A673 (cell line): ENCODE measurements at places on chromosomes 13 and 19. TPM values are rescaled to one million over a fixed set of nuclear protein-coding genes. Genes with fewer than 3 reads are reported as not detected.
A peak's percentile ranks its signal among the peaks of the same experiment; 100 is the strongest.

The FFAR2 gene
- not detected in 2 replicates for total RNA-seq

The PSG2 gene
- total RNA-seq: not detected in 2 replicates

DNA sequence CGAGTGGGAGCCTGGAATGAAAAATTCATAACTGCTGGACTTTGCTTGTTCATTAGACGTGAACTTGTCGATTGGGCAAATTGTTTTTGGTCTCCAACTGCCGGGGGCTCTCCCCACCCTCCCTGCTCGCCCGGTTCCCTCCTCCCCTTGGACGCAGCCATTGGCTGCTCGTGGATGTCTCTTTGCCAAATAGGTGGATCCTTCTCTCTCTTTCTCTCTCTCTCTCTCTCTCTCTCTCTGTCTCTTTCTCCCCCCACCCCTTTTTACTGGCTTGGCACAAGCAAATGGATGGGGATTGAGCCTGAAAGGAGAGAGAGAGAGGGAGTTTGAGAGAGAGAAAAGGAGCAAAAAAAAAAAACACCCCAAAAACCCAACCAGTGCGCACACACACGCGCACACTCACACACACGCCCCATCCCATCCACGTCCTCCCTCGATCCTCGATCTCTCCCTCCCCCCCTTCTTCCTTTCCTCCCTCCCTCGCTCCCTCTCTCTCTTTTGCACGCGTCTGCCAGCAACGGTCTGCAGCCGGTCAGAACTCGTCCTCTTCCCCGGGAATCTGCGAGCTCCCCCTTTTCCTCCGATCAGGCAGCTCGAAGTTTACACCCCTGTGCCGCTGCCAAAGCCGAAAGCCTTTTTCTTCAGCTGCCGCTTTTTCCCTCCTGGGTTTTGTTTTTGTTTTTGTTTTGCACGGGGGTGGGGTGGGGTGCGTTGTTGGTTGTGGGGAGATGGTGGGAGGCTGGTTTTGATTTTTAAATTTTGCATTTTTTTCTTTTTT lies 27.8 kb downstream of the NFIX start:
- DNase-seq: peak; percentile 94

The PGLYRP2 gene
- 3.5 and 4.7 TPM in 2 replicates for total RNA-seq

- no peak for DNase-seq
Observed at GRCh38 chr13:58933475-58933874, 1230.3 kb downstream of the DIAPH3 start.

- peak; percentile 45 for DNase-seq
Observed at GRCh38 chr19:40521276-40521675, 54.5 kb downstream of the SPTBN4 start.

DNA sequence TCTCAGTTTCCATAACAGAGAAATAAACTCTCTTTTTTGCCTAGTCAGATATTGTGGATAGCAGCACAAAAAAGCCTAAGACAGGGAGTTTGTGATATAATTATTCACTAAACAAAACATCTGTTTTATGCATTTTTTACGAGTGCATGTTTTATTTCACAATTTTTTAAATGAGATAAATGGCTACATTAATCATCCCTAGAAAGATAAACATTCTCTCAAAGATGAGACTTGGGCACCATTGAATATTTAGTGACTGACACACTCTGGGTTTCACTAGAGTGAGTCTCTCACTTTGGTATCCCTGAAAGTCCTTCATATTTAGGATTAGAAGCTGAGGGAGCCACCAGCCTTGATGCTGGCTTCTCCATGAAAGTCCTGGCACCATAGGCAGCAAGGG lies 74.3 kb upstream of the LRCH1 start:
- DNase-seq: no peak

GRCh38 chr13:110873639-110874507 lies 41.0 kb downstream of the ANKRD10 start:
- DNase-seq: no peak

DNA sequence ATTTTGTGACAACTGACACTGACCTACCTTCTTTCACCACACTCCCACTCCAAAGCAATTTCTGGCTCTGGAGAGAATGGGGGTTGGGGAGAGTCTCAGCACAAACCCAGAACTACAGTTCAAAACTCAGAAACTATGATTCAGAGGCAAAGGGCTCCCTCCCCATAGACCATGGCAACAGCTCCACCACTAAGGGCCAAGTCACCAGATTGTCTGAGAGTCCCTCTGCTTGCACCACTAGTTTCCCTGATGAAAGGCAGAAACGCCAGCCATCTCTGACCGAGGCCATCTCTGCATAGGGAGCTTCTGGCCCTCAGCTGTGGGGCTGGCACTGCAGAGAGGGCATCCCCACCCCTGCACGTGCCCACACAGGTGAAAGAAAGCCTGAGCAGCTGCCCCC lies 112.4 kb upstream of the VSTM2B start:
- no peak for DNase-seq

- peak; percentile 14 for DNase-seq
Observed at GRCh38 chr19:51091895-51092873, 9.5 kb upstream of the KLK14 start.

DNA sequence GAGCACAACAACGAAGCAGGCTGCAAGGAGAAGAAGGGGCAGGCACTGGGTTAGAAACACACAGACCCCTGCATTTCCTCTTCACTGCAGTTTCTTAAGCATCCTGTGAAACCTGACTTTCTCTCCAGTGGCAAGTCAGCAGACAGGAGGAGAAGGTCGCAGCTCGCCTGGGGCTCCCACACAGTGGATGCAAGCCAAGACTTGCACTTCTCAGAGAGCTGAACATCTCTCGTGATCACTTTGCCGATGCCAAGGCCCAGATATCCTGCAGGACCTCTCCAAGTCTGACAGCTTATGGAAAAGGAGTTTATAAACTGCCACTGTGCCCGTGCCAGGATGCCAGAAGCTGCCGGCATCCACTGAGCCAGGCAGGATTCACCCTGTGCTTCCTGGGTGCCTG lies 18.4 kb downstream of the TMEM272 start:
- DNase-seq: no peak

The IGFL2 gene
- total RNA-seq: 0.45 and 0.59 TPM in 2 replicates

GRCh38 chr13:113745059-113745458 lies 14.0 kb upstream of the TMEM255B start:
- no peak for DNase-seq

The CNMD gene
- total RNA-seq: 2.4 and 2.6 TPM in 2 replicates

DNA sequence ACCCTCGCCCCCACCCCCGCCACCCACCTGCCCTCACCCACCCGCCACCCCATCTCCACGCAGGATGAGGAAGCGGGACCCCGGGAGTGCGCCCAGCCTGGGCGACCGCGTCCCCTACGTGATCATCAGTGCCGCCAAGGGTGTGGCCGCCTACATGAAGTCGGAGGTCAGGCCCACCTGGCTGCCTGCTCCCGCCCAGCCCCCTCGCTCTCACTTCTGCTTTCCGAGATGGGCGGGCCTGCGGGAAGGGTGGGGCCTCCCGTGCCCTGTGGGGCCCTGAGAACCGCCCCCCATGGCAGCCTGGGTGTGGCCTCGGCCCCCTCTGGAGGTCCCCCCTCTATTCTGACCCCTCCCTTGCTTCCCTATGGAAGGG lies 3.1 kb upstream of the SPIB start:
- DNase-seq: no peak

The GAPDHS gene
- total RNA-seq: not detected in 2 replicates

GRCh38 chr19:53907193-53907581 lies 1.9 kb upstream of the CACNG7 start:
- DNase-seq: peak; percentile 54

- DNase-seq: no peak
Observed at GRCh38 chr13:113168211-113168610, 9.8 kb downstream of the PROZ start.

The ZNF846 gene
- 3.9 and 7.7 TPM in 2 replicates for total RNA-seq

DNA sequence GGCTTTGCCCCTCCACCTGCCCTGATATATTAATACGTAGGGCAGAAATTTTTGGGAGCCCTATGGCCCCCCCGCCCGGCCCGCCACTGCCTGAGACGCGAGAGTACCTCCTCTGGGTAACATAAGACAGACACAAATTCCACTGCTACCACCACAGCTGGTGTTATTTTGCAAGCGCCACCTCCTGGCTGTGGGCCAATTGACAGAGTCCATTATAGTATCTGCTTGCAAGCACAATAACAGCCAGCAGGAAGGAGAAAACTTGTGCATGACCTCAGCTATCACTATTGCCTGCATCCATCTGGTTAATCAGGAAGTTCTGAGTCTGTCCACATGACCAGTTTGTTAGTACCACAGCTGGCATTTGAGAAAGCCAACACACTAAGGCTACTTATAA lies 25.3 kb upstream of the OR10H2 start:
- peak; percentile 85 for DNase-seq

The MYO9B gene
- 85.2 and 85.4 TPM in 2 replicates for total RNA-seq

- DNase-seq: no peak
Observed at GRCh38 chr19:21750586-21751128, 16.7 kb downstream of the ZNF100 start.

- peak; percentile 58 for DNase-seq
Observed at GRCh38 chr13:71320452-71320851, 546.6 kb downstream of the DACH1 start.

The HIF3A gene
- total RNA-seq: 3.0 and 7.4 TPM in 2 replicates

DNA sequence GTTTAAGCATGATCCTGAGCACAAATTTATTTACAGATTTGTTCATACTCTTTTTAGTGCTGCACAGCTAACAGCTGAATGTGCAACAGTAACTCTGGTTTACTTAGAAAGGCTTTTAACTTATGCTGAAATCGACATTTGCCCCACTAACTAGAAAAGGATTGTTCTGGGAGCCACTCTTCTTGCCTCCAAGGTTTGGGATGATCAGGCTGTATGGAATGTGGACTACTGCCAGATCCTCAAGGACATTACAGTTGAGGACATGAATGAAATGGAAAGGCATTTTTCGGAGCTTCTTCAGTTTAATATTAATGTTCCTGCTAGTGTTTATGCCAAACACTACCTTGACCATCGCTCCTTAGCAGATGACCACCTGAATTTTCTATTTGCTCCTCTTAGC lies 16.0 kb downstream of the ZNF100 start:
- DNase-seq: no peak

DNA sequence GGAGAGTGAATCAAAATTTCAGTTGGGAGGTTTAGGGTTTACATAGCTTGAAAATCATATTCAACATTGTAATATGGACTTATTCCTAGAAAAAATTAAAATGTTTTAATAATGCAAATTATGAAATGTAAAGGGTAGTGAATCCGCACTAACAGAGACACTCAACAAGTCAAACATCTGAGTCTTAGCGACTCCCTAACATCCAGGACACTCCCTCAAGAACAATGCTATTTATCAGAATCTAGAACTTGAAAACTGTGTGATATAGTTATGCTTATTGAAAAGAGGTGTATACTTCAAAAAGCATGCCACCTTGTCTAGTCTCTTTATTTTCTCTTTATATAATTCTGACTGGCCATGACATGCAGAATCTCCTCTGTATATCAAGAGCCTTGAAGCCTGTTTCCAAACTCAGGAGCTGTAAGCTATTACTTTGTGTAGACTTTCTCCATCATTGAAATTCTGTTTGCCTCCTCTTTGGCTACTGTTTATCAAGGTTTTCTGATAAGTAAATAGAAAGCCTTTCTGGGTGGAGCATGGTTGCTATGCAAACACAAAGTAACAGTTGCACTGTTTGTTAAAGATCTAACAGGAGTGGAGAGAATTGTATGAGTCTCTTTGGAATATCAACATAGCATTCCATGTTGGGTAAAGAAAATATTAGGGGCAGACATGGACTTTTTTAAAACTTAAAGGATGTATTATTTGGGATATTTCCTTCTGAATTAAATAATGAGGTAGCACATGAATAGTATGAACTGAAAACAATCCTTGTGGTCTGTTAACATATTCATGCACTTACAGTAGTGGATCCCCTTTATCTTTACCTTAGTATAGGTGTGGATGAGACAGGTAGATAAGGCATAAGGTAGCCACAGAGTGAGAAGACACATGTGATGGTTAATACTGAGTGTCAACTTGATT lies 56.4 kb upstream of the MBNL2 start:
- DNase-seq: no peak

GRCh38 chr19:37218592-37218935 lies 550 bp downstream of the ZNF383 start:
- DNase-seq: no peak

GRCh38 chr13:29918845-29919244 lies 68.4 kb upstream of the UBL3 start:
- no peak for DNase-seq

DNA sequence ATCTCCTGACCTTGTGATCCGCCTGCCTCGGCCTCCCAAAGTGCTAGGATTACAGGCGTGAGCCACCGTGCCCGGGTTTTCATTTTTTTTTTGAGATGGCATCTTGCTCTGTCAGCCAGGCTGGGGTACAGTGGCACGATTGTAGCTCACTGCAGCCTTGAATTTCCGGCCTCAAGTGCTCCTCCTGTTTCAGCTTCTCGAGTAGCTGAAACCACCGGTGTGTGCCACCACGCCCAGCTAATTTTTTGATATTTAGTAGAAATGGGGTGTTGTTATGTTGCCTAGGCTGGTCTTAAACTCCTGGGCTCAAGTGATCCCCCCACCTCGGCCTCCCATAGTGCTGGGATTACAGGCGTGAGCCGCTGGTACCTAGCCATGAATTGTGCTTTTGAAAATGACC lies 5.9 kb downstream of the ADAT3 start:
- no peak for DNase-seq

GRCh38 chr19:49952479-49952836 lies 8.5 kb downstream of the SIGLEC11 start:
- no peak for DNase-seq

DNA sequence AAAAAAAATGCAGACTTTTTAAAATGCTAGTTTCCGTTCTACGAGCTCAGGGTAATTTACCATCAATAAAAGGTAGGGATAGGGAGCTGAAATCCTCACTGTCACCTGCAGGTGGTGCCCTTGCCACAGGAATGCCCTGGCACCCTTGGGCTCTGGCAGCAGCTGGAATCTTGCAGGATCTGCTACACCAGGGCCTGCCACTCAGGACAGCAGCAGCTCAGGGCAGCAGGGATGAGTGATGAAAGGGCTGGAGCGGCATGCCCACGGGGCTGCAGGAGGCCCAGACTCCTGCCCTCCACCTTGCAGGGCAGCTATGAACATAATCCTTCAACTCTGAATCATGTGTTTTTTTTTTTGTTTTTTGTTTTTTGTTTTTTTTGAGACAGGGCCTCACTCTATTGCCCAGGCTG lies 54.0 kb downstream of the GNG7 start:
- DNase-seq: peak; percentile 85

GRCh38 chr19:15038294-15038693 lies 11.0 kb upstream of the CASP14 start:
- DNase-seq: peak; percentile 95

GRCh38 chr13:50320271-50320862 lies 305.1 kb downstream of the KCNRG start:
- peak; percentile 13 for DNase-seq

The LGALS7B gene
- total RNA-seq: not detected in 2 replicates

GRCh38 chr13:26061947-26062346 lies 10.1 kb upstream of the SHISA2 start:
- no peak for DNase-seq

GRCh38 chr13:109650861-109651260 lies 135.5 kb downstream of the IRS2 start:
- no peak for DNase-seq

GRCh38 chr13:73803997-73804396 lies 330.2 kb downstream of the KLF12 start:
- DNase-seq: peak; percentile 55
